Amygdala (tissue), 56 donors: ENCODE measurements at places on chromosomes 5 and 9.

DNA sequence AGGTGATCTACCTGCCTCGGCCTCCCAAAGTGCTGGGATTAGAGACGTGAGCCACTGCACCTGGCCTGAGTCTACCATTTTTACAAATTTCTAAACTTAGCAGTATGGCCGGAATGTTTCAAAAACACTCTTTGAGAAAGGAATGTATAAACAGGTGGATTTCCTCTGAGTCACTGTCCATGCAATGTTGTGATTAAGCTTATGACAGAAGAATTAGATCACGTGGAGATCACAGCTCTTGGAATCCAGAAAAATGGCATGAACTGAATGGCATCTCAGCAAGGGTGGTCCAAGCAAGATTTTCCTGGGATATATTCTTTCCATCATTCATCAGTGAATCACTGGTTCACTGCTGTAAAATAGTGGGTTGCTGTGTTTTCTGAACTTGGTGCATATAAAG, 865.0 kb downstream of the PTPRD start:
- DNase-seq: no peak

DNA sequence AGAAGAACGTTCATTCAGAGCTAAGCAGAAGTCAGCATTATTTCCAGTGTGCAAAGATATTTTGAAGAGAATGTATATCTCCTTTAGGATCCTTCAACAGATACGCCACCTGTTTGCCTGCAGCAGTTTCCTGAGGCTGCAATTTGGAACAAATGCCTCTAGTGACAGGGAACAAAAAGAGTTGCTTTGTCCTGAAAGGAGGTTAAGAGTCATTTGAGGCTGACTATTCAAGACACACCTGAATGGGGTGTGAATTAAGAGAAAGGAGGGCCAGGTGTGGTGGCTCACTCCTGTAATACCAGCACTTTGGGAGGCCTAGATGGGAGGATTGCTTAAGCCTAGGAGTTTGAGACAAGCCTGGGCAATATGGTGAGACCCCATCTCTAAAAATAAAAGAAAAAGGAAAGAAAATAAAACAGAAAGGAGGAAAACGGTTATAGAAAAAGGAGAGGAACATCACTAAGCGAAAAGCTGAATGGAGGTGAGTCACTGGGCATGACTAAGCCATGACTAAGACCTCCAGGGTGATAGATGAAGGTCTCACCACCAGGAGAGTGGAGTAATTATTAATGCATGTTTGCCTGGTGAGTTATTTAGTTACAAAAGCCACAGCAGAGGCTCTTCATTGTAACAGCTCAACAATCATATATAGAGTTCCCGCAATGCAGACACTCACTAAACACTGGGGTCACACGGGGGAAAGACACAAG, 255.2 kb upstream of the TNC start:
- DNase-seq: no peak

DNA sequence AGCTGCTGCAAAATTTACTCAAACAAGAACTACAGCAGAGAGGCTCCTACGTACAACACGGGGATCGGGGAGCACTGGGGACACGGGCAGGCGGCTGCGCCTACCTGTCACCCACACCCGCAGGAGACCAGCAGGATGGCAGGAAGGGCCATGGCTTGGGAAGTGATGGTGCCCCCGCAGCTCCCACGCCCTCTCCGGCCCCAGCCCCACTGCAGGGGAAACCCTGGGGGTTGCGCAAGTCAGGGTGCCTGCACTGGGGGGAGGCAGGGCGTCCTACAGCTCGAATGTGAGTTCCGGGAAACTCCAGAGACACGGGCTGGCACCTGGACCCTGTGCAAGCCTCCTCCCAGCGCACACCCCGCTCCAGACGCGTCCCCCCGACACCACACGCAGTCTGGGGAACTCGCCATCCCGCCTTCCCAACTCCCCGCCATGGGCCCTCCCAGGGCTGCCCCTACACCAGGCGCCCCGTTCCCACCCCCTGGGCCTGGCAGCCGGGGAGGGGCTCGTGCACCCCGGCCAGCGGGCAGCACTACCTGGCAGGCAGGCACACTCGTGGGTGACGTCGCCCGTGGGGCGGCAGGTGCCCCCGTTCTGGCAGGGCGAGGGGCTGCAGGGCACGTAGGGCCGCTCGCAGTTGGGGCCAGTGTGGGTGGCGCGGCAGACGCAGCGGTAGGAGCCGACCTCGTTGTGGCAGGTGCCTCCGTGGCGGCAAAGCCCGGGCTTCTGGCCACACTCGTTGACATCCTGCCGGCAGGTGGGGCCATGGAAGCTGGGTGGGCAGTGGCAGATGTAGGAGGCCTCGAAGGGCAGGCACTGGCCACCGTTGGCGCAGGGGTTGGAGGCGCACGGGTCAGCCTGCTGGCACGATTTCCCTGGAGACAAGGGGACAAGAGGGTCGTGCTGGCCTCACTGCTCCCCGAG, 23.3 kb downstream of the NOTCH1 start:
- no peak for DNase-seq

GRCh38 chr5:8606231-8606630, 737.3 kb downstream of the MTRR start:
- DNase-seq: no peak

DNA sequence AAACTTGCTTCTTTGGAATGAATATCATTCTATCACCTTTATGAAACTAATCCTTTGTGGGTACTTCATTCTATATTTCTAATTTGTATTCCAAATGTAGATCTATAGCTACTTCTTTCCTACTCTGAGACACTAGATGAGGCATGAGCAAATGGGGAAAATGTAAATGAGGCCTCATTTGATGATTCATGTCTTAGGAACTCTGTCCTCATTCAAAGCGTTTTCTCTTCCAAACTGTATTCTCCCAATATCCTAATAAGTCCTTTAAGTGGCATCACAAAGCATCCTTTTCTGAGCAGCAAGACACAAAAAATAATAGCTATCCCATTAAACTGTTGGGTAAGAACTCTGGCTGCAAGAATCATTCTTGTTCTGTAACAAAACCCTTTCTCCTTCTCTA, 56.1 kb downstream of the TTLL11 start:
- DNase-seq: no peak

- DNase-seq: no peak
These were observed 556.0 kb downstream of the BNC2 start for GRCh38 chr9:16314476-16314875.

GRCh38 chr5:35869685-35870277, 13.1 kb downstream of the IL7R start:
- no peak for DNase-seq

GRCh38 chr9:116059466-116059865, 94.1 kb upstream of the PAPPA start:
- no peak for DNase-seq

DNA sequence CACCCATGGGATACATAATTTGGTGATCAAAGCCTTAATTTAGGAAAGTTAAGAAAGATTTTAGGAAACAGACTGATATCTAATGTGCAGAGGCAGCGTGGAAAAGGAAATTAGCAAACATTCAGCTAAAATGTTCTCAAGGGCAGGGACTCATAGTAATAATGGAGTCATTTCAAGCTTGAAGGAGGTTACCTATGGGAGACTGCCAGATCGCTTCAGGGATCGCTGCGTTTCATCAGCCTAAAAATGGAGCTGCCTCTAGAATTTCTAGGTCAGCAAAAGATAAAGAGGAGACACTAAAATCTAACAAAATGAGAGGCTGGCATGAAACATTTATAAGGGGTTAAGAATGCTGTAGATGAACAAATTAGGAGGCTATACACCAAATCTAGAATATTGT, 115.5 kb downstream of the APBA1 start:
- no peak for DNase-seq

DNA sequence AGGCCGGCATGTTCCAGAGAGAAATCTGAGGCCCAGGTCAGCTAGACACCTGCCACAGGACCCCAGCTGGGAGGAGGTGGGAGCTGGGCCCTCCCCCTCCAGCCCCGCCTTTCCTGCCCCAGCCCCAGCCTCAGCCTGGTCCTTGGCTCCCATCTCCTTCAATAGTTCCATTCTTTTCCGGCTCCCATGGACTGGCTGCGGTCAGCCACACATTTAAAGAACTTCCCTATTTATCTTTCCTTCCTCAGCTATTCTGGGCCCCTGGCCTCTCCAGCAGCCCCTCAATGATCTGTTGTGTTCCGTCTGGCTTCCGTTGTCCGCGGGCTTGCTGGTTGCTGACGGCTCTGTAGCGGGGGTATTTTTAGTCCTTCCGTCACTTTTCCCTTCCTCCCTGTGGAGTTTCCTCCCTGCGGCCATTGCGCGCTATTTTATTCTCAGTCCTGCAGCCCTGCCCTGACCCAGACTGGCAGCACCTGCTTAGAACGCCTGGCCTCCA, 73.8 kb downstream of the AMBP start:
- DNase-seq: no peak

DNA sequence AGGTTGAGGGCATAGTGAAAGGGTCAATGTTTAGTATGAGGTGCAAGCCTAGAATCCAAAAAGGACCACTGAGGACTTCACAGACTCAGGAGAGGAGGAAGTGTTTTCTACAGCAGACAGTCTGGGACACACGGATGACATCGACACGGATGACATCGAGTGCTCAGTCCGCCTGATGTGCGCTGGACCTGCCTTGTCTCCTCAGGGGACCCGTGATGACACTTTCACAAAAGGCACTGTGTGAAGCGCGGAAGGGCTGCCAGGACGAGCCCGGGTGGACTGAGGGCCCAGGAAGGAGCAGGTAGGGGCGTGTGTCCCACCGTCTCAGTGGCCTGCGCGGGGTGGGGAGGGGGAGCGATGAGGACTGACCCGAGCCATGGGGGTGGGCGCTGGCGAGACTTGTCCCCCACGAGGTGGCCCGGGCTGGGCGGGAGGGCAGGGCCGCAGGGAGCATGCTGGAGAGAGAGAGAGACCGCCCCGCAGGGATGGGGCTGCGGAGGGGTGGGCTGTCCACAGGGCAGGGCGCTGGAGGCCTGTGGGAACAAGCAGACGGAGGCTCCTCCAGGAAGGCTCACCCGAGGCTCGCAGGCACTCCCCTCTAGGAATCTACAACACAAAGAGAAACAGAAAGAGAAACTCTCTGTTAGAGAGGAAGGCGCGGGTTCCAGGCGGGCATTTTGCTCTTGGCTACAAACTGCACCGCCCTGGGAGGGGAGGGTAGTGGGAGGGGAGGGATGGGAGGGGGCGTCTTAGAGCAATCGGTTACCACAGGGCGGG, 54.9 kb downstream of the USP20 start:
- DNase-seq: no peak

GRCh38 chr5:36613241-36613640, 6.8 kb downstream of the SLC1A3 start:
- no peak for DNase-seq

GRCh38 chr5:164636456-164636855, 1131.0 kb downstream of the MAT2B start:
- no peak for DNase-seq
